ENCODE measurements at places on chromosomes 16 and 17. TPM values are rescaled to one million over a fixed set of nuclear protein-coding genes. Genes with fewer than 3 reads are reported as not detected.

- DNase-seq = peak; percentile 44
Observed at GRCh38 chr17:10743316-10744009, 13.6 kb upstream of the TMEM220 start.

- no peak for DNase-seq
Observed at GRCh38 chr17:19730843-19731242, 14.5 kb upstream of the SLC47A2 start.

GRCh38 chr17:60914078-60914477, 236.4 kb downstream of the BCAS3 start:
- no peak for DNase-seq

- DNase-seq = peak; percentile 5
Observed at GRCh38 chr17:53032861-53033271, 789.9 kb upstream of the KIF2B start.

DNA sequence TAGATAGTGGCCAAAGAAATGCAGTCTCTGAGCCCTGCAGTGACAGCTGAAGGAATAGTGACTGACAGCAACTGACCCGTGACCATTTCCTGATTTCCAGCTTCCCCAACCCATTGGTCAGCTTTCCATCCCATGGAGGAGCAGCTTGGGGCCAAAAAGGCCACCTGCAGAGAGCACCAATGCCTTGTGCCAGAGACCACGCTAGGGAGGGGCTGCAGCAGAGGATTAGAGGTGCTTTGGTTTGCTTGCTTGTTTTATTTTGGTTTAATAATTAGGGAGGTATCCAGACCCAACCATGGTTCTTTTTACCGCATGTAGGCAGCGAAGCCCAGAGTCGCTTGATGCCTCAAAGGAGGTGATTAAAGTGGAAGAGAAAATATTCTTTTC, 61.3 kb upstream of the SIAH1 start:
- no peak for DNase-seq

DNA sequence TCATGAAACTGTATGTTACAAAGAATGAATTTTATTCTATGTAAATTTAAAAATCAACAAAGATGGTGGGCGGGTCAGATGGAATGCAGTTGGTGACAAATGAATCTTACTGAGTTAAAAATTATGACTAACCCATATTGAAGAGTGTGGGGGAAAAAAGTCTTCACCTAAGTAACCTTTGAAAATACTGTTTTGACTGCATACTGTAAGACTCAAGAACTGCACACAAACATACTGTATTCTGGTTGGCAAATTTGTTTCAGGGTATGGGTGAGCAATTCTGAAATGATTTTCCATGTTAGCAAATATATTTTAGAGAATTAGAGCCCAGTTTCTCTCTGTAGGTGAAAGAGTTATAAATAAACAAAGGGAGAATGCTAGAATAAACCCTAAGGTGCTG, 153.7 kb upstream of the KCNJ18 start:
- no peak for DNase-seq

- no peak for DNase-seq
Observed at GRCh38 chr17:81656835-81657234, 493 bp upstream of the PDE6G start.

DNA sequence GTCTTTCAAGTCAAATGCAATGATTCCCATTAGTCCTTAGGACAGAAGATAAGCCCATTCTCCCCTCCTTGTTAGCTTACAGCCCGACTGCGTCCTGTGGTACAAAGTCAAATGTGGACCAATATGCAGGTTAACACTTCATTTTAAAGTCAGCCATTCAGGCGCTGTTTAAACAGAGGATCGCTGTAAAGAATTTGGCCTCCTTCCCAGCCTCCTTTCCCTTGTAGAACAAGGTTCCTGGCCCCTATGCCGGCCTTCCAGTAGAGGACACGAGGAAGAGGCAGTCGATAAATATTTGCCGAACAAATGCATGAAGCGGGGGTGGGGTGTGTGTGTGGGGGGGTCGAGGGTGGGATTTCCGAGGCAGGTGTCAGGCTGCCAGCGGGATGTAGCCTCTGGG, 4.3 kb downstream of the SDK2 start:
- DNase-seq = no peak

DNA sequence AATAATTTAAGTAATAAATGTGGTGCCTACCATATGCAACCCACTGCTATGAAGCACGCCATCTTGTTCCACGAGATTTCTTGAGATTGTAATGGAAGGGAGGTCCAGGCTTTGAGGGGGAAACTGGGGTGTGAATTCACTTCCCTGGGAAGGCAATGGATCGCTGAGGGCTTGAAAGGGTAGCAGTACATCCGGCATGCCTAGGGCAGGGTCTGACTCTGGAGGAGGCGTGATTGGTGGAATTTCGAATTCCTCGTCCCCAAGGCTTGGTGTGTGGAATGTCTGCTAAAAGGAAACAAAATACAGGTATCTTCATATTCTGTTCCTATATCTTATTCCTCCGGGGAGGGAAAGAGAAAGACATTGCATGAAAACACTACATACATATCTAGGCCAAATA, 83.0 kb downstream of the TOX3 start:
- no peak for DNase-seq

GRCh38 chr17:43378766-43379165, 20.0 kb upstream of the ARL4D start:
- no peak for DNase-seq

GRCh38 chr17:41741709-41742108, 7.3 kb upstream of the HAP1 start:
- DNase-seq = no peak

DNA sequence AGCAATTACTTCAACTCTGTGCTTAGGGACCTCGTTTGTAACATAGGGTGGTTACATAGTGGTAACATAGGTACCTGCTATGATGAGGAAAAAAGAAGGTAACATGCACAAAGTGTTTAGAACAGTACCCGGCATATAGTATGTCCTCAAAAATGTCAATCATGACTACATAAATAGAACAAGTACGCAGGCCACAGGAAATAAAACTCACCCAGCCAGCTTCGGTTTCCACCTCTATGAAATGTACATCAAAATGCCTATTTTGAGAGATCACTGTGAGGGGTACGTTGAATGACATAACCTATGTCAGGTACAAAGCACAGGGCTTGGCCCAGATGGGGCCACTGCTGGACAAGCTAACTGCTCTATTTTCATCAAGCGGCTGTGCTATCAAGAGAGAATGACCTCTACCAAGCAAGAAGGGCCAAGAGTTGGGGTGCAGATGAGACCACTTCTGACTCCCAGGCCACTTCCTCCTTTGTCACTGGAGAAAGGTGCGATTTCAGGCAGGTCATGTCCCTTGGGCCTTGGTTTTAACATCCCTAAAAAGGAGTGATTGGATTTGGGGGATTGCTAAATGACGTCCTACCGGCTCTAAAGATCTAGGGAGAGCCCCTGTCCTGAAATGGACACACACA, 45.4 kb downstream of the WSB1 start:
- no peak for DNase-seq

DNA sequence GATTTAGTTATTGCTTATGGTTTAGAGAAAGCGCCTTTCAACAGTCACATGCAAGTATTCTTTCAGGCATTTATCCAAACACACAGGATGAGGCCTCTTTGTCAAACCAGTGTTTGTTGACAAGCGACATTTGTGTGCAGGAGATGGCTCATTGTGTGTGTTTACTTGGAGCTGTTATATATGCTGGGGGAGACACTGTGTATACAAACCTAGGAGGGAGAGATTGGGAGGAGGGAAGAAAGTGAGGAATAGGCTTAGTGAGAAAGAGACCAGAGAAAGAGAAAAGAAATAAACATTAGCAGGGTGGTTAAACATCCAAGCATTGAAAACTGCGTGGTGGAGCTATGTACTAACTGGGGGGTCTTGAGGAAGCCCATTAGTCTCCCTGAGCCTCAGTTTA, 437.6 kb downstream of the MAF start:
- no peak for DNase-seq

GRCh38 chr16:48487287-48487686, 102.1 kb upstream of the SIAH1 start:
- no peak for DNase-seq

DNA sequence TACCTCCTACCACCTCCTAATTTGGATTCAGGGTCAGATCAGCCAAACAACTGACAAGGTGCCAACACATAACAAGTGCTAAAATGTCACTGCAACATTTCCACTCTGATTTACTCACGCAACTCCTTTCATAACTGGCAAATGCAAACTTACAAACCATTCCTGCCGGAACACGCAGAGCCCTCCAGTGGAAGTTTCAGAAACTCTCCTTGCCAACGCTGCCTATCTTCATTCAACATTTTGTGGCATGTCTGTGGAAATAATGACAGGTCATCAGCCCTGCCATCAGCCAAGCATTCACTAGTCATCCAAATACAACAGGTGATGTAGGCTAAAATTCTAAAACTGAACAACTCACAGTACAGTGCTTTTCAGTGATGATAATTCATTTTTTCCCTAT, 37.7 kb upstream of the OR3A1 start:
- no peak for DNase-seq

DNA sequence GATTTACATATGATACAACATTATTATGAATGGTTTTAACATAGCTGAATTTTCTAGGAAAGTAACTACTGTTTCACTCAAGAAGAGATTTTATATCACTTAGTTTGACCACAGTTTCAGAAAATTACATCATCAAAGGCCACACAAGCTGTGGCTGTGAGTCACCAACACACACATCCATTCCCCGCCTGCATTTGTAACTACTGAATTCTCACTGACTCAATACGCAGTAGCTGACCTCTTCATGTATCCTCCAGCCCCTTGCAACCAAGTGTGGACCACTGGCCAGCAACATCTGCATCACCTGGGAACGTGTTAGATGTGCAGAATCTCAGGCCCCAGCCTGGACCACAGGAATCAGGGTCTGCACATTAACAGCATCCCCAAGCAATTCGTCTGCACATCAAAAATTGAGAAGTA, 197.6 kb downstream of the XYLT1 start:
- DNase-seq = peak; percentile 95

GRCh38 chr16:56515665-56516064, 4.2 kb downstream of the BBS2 start:
- no peak for DNase-seq

DNA sequence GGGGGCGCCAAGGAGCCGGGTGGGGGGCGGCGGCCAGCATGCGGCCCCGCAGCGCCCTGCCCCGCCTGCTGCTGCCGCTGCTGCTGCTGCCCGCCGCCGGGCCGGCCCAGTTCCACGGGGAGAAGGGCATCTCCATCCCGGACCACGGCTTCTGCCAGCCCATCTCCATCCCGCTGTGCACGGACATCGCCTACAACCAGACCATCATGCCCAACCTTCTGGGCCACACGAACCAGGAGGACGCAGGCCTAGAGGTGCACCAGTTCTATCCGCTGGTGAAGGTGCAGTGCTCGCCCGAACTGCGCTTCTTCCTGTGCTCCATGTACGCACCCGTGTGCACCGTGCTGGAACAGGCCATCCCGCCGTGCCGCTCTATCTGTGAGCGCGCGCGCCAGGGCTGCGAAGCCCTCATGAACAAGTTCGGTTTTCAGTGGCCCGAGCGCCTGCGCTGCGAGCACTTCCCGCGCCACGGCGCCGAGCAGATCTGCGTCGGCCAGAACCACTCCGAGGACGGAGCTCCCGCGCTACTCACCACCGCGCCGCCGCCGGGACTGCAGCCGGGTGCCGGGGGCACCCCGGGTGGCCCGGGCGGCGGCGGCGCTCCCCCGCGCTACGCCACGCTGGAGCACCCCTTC, 484 bp downstream of the FZD2 start:
- DNase-seq = peak; percentile 69

DNA sequence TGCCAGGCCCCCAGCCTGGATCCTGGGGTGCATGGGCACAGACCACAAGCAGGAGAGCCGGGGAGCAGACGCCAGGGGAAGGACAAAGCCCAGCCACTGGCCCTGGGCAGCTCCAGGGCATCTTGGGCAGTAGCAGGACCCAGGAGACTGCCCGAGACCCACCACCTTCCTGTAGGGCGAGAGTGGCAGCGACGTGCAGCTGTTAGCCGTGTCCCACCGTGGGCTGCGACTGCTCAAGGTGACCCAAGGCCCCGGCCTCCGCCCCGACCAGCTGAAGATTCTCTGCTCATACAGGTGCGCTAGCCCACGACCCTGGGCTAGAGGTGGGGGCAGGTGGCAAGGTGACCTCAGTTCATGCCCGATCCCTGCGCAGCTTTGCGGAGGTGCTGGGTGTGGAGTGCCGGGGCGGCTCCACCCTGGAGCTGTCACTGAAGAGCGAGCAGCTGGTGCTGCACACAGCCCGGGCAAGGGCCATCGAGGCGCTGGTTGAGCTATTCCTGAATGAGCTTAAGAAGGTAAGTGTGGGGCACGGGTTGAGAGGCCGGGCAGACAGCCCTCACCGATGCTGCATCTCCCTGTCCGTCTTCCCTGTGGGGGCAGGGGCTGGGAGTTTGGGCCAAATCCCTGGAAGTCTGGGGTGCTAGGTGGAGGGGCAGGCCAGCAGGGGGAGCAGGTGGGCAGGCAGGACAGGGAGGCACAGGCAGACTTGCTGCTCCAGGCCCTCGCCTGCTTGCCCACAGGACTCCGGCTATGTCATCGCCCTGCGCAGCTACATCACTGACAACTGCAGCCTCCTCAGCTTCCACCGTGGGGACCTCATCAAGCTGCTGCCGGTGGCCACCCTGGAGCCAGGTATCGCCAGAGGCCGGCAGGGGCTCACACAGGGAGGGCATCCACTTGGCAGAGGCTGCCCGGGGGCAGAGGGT, 13.5 kb upstream of the SMIM5 start:
- DNase-seq = peak; percentile 22

DNA sequence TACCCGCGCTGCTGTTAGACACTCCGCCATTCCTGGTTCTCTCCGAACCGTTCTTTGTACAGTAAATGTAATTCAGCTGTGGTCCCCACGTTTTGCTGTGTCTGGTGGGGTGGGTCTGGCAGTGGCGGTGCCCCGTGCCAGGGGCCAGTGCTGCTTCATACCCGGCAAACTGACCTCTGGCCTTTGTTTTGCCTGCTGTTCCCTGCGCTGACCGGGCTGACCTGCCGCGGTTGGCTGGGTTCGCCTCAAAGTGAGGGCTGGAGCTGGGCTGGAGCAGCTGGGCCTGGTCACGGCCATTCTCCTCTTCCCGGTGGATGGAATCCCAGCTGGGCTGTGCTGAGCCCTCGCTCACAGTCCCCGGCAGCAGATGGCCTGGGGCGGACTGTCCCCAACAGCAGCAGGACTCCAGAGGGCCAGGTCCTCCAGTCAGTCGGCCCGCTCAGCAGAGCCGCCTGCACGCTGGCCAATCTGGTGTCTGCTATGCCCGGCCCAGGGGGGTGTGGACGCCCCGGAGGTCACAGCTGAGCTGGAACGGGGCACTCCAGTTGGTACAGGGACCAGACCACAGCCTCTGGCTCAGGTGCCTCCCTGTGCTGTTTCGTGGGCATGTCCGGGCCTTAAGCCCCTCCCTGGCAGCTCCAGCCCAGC, 1.5 kb upstream of the WFIKKN1 start:
- no peak for DNase-seq

- DNase-seq = no peak
Observed at GRCh38 chr17:51371732-51372151, 111.4 kb downstream of the UTP18 start.

Gene KCNH6
- total RNA-seq = not detected

Gene CRYBA1
- not detected for total RNA-seq

Gene SLC35G6
- total RNA-seq = not detected

Gene EME1
- 3.0 TPM for total RNA-seq

Gene SLC5A11
- total RNA-seq = not detected

Gene NTN1
- total RNA-seq = 8.6 TPM

Gene LASP1
- total RNA-seq = 395 TPM

Gene LIG3
- total RNA-seq = 27.8 TPM

Gene HOXB7
- total RNA-seq = not detected

Gene CES3
- 1.5 TPM for total RNA-seq

Gene CACNG1
- not detected for total RNA-seq

Measured in astrocyte (in vitro differentiated cells and primary cell).